Midbrain (tissue), 1 donor: ENCODE measurements at places on chromosomes 13 and 19.

DNA sequence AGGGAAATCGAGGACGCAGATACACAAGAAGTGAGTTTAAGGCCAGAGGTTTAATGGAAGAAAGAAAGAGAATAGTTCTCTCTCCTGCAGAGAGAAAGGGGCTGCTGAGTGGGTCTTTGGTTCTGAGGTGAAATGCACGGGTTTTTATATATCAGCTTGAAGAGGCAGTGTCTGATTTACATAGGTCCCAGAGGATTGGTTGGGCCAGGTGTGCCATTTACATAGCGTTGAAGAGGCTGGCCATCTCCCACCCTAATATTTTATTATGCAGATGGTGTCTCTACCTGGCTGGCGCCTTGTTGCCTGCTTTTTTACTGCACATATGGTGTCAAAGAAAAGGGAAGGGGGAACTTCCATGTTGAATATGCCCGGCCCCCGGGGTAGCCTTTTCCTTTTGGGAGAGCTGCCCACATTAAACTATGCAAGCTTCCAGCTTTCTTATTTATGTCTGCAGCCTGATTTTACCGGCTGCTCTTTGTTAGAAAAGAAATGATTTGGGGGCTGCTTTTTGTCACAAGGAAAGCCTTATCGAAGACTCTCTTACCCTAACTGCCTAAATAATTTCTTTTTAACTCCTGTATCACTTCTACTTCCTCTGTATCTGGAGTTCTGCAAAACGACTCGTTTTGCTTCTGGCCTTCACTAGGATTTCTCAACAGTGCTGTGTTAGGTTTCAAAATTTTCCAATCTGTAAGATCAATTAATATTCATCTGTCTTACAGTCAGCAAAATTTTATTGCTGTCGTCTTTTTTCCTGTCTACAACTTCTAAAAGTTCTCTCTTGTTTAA lies 268.5 kb downstream of the B3GLCT start:
- no peak for DNase-seq

DNA sequence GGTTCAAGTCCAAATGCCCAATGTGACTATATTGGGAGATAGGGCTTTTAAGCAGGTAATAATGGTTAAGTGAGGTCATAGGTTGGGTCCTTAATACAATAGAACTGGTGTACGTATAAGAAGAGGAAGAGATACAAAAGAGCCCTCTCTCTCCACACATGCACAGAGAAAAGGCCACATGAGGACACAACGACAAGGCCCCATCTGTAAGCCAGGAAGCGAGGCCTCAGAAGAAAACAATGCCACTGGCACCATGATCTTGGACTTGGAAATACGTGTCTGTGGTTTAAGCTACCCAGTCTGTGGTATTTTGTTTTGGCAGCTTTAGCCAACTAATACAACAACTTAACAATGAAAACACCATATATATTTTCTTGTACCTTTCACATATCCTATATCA lies 23.4 kb upstream of the RFC3 start:
- no peak for DNase-seq

DNA sequence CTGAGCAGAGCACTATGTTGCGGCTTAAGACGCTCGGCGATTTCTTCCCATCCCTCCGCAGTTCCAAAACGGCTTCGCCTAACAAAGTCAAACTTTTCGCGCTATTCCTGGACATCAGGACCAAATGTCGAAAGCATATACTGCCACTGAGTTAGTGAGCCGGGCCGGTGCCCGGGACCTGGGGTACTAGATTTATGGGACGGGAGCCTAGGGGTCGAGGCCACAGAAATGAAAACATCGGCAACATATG lies 699 bp downstream of the RCBTB2 start:
- peak; percentile 83 for DNase-seq

DNA sequence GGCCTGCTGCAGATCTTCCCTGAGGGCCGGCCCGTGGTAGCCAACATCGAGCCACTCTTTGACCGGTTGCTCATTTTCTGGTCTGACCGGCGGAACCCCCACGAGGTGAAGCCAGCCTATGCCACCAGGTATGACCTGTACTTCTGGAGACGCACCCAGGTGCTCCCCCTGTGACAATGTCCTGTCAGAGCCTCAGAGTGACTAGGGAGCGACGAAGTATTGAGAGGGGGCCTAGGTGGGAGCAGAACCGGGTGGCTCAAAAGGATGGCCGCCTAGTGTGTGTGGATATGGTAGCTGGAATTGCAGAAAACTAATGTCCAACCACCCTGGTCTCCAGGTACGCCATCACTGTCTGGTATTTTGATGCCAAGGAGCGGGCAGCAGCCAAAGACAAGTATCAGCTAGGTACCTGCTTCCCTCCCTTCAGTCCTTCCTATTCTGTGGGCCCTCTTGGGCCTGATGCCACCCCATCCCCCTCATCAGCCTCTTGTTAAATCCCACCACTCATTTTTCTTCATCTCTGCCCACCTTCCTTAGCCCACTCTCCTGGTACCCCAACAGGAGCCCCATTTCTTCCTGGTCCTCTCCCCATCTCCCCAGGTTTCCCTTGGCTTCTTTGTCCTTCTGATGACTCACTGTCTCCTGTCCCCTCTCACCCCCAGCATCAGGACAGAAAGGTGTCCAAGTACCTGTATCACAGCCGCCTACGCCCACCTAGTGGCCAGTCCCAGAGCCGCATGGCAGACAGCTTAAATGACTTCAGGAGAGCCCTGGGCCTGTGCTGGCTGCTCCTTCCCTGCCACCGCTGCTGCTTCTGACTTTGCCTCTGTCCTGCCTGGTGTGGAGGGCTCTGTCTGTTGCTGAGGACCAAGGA lies 8.4 kb downstream of the EGLN2 start:
- no peak for DNase-seq

DNA sequence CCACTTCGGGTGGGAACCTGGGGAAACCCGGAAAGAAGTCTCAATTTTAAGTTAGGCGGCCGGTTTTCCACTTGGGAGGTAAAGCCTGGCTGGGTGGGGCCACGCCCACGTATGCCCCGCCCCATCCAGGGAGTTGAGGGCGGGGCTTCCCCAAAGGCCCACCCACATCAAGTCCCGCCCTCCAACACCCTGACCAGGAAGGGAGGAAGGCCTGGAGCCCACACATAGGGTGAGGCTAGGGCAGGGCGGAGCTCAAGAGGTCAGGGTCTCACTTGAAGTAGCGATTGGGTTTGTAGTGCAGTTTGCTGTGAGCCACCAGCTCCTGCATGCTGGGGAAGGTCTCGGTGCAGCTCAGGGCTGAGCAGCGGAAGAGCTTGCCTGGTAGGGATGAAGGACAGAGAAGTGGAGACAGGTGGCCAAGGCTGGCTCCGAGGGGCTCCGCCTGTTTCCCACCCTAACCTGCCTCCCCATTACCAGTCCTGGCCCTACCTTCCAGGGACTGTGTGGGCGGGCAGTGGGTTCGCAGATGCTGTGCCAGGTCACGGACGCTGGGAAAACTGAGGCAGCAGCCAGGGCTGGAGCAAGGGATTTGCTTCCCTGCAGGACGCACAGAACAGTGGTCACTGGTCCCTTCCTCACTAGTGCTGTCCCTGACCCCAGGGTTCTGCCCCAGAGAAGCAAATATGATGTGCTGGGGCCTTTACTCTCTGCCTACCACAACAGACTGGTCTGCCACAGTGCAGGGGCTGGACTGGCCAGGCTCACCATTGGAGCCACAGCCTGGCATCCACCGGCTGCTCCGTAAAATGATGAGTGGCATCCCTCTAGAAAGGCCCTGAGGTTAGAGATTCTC lies 1.6 kb downstream of the ZNF414 start:
- DNase-seq, result no peak

DNA sequence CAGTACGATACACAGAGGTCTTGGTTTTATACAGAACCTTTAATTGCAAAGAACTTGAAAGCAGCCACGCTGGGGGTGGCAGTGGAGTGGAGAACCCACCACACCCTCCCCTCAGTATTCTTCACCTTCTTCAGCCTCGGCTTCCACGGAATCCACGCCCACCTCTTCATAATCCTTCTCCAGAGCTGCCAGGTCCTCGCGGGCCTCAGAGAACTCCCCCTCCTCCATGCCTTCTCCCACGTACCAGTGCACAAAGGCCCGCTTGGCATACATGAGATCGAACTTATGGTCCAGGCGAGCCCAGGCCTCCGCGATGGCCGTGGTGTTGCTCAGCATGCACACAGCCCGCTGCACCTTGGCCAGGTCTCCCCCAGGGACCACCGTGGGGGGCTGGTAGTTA lies 7.9 kb downstream of the TUBA3C start:
- no peak for DNase-seq

DNA sequence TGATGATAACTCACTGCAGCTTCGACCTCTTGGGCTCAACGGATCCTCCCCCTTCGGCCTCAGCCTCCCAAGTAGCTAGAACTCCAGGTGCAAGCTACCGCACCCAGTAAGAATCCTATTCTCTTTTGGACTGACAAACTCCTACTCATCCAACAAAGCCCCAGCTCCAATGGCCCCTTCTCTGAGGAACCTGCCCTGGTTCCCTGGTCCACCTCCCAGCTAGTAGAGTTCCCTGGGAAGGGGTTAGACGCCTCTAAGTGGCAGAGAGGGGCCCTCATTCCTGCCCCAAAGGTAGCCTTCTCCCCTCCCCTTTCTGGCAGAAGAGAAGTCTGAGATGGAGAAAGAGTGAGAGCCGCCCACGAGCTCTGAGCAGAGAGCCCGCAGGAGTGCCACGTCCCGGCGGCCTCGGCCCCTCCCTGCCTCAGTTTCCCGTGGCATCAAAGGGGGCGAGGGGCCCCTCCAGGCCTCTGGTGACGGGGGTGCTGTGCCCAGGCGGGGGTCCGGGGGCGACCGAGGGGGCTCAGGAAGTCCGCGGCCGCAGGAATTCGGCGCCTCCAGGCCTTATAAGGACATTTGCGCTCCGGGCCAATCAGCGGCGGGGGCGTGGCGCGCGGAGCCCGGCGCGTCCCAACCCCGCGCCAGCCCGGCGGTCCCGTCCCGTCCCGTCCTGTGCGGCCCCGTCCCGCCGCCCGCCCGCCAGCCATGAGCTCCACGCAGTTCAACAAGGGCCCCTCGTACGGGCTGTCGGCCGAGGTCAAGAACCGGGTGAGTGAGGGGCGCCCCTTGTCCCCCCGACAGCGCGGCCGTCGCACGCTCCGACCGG lies at the start of gene CNN2:
Gene CNN2 (plus strand): TSS at position 649 of the 823 bp plus-strand sequence. CDS start 54 bp downstream, at position 703.
- no peak for DNase-seq

GRCh38 chr13:95710313-95710712 lies 33.4 kb downstream of the DNAJC3 start:
- no peak for DNase-seq
